ENCODE measurements at places on chromosomes 11 and 22.

DNA sequence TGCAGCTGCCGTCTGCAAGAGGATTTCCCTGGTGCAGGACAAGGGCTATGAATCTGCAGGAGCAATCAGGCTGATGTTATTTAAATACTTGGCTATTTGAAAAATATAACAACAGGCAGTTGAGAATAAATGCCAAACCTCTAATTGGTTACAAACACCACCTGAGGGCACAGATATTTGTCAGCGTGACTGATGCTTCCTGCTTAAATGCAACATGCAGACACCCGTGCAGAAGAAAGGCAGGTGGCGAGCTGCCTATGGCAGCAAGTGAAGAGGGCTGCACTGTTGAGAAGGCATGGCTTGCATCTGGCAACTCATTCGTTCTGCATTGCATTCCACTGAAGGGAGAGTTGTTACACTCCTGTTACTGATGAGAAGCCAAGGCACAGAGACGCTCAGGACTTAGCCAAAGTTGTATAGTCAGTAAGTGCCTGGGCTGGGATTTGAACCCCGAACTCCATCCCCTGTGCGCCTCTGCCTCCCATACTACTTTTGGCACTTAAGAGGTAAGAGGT lies 350.6 kb downstream of the TENM4 start:
- no peak for DNase-seq

DNA sequence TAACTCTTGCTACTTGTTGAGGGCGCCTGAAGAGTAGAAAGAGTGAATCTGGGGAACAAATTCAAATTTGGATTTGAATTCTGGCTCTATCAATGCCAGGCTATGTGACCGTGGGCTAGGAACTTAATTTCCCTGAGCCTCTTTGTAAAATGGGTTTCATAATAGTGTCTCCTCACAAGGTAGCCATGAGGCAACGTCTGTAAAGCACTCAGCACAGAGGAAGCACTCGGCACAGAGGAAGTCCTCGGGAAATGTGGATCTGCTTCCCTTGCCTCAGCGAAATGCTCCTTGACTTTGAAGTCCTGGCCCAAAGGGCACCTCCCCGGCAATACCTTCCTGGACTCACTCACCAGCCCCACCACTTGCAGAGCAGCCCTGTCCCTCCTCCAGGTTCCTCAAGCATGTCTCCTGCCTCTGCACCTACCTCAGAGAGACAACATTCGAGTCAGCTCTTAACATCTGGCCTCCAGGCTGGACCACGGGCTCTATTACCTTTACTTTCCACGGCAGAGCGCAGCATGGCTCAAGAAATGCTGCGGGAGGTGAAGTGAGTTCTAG lies 17.7 kb downstream of the CD6 start:
- DNase-seq, result no peak

DNA sequence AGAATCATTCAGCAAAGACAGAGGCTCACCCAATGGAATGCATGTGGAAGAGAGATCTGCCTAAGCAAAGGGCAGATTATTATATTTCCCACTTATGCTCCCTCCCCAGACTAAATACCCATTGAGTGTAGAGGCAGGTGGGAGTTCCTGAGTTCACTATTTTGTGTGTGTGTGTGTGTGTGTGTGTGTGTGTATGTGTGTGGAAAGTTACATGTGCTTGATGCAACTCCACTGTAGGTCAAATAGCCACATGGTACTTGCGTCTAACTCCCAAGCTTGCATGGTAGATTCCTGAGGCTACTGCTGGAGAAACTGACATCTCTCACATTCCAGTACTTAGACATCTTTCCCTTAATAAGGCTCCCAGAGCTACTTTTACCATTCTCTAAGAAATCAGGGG lies 3.4 kb upstream of the COPB1 start:
- DNase-seq, result no peak

DNA sequence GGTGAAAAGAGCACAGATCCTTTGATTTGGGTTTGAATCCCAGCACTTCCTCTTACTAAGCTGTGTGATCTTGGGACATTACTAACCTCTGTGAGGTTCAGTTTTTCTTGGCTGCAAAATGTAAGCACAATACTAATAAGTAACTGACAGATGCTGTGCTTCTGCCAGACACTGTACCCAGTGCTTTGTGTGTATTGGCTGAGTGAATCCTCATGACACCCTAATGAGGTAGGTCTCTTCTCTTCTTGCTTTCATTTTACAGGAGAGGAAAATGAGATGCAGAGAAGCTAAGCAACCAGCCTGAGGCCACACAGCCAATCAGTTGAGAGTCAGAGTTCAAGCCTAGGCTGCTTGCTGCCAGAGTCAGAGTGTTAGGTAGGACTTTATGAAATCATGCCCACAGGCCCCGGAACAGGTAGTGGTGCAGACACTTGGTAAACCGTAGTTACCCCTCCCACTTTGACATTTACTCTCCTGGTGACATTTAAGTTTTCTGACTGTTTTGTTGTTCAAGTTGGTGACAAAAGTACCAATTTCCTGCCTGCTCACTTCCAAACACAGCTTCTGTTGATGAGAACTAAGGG lies 21.2 kb downstream of the PTPRJ start:
- DNase-seq, result no peak

DNA sequence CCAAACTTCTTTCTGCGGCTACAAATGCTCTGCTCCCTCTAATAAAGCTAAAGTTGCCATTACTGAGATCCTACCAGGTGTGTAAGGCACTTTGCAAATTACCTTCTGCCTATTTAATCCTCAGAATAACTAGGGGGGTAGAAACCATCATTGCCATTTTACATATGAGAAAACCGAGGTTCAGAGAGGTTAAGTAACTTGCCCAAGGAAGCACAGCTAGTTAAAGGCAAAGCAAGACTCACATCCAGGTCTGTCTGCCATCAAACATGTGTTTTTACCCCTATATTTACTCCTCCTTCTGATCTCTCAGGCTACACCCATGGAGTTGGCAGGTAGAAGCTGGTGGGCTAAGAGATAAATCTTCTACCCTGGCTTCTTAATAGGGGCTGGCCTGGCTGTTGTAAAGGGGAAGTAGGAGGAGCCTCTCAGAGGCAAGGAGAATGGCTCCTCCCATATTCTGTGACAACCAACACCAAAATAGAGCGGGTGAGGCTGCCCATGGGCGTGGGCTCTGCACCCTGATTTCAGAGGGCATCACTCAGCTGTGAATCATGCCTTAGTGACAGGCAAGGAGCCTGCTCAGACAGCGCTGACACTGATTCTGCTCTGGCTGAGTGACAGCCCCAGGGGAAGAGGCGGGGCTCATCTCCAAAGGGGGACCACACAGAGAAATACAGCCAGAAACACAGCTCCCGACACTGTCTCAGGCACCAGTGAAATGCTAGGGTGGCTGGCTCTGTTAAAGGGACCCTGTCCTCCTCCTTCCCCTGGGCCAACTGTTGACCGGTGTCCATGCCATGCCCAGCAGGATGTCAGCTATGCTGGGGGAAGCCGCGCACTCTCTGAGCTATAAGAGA lies 106.8 kb downstream of the ABTB2 start:
- DNase-seq, result peak; percentile 25

- no peak for DNase-seq
Measured at GRCh38 chr11:25536289-25536688, 795.6 kb upstream of the ANO3 start.

GRCh38 chr22:28759861-28760560 lies 12.5 kb upstream of the CCDC117 start:
- no peak for DNase-seq

DNA sequence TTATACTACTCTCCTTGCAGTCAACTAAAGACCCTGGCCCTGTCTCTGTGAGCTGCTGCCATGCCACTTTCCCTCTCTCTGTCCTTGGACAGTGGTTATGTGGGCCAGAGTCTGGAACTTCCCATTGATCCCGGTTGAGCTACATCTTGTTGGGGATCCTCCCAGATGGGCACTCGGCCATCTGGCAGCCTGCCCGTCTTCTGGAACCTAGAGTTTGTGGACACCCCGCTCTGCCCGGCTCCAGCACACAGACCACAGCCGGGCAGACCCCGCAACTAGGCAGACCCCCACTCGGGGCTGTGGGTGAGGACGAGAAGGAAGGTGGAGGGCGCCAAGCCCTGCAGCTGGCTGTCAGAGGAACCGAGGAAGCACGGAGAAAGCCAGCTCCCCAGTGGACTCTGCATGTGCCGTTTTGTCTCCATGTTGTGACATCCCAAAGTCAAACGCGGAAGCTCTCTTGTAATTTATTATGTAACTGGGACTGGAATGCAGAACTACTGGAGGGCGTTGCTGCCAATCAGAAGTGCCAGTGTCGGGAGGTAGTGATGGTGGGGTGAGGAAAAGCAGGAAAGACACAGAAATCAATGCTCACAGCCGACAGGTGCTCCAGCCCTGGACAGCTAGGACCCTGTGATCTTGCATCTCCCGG lies 207.7 kb downstream of the CEP164 start:
- DNase-seq, result peak; percentile 74

- no peak for DNase-seq
Measured at GRCh38 chr11:38131535-38131934, 1533.5 kb upstream of the RAG2 start.

- DNase-seq, result no peak
Measured at GRCh38 chr11:88117281-88117858, 57.9 kb downstream of the RAB38 start.

Measured in adrenal gland (tissue), 19 donors.